Dermis microvascular lymphatic vessel endothelial cell (primary cell): ENCODE measurements at places on chromosomes 7 and 10.

GRCh38 chr7:100556541-100556940 lies 17.2 kb downstream of the SAP25 start:
- DNase-seq, result no peak

DNA sequence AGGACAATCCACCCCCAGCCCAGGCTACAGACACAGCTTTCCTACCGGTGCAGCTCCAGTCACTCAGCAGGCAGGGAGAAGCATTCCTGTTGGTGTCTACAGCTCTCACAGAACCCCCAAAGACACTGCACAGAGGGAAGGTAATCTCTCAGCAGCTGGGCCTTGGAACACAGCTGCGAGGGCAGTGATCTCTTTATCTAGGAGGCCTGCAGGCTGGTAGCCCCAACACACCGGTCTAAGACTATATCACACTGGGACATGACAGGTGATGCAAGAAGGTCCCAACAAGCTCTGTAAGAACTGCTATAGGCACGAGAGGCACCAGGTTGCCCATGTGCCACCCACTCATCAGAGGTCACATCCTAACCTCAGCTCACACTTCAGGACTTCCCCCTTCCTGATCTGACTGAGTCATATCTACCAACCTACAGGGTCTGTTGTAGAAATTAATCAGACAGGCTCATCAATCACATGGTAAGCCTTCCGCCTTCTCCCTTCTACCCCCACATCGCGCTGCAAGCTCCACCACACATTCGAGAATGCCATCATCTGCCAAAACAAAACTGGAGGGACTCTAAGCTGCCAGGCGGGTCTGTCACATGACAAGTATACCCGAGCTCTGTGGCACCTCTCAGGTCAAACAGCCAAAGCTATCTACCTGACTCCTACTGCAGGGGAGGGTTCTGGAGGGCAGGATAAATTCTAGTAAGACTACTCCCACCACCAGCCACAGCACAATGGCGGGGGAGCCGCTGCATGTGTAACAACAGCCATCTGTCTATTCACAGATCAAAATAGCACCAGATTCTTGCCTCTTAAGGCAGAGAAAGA lies 26.1 kb downstream of the FAM53B start:
- DNase-seq, result peak; percentile 66

DNA sequence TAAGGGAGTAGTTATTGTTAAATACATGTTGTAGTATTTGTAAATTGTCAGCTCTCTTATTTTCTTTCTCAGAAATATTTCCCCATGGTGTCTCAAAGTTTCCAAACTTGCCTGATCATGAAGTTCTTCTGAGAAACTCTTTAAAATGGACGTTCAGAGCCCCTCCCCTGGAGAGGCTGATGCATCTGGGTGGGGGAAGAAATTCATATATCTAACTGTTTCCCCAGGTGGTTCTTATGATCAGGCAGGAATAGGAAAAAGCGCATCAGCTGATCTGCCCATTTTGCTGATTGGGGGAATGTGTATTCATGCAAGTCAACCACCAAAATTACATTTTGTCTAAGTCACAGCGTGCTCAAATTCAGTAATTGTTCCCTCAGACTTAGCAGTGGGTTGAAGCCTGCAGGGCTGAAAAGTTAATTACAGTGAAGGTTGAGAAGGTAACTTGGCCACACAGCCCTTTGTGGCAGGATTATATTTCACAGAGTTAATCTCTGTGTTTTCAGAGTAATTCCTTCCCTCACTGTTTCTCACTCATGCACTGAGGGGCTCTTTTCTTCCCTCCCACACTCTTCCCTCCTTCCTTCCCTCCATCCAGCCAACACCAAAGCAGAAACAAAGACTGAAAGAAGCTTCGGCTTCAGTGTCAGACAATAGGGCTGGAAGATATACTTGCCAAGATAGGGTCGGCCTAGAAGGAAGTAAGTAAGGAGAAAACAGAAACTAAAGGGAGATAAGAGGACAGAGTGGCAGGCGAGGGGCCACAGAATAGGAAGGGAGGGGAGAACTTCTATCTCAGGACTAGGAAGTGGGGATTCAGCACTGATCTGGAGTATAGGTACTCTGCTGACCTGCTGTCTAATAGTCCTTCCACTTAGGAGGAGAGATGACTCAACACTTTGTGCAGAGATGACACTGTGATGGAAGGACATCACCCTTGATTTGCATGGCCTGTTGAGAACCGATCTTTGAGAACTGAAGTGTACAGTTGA lies 50.5 kb upstream of the STARD3NL start:
- DNase-seq, result no peak

DNA sequence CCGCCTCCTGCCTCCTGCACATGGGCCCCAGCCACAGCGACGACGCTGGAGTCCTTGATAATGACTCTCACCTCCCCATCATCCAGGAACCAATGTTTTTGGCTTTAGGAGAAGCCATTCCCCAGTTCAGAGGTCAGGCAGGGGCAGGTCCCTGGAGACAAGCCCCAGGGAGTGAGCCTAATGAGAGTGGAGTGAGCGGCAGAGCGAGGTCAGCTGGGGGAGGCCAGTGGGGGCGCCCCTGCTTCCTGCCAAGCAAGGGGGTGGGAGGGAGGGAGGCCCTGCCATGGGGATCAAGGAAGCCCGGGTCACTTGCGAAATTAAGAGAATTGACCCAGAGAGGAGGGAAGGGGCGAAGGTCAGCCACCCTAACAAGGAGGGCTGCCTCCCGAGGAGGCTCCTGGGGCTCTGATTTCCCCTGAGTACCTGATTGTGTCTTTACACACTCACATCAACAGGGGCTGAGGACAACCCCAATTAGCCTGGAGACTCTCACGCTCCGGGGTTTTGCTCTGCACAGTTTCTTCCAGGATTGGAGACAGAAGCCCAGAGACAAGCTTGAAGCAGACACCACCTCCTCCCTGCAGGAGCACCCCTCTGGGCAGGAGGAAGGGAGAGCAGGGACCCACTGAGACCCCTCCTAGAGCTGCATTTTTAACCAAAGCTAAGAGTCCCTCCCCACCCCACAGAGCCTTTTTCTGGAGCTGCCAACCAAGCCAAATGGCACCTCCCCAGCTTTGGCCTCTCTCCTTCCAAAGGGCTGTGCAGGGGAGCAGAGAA lies 112.1 kb downstream of the COL13A1 start:
- no peak for DNase-seq

DNA sequence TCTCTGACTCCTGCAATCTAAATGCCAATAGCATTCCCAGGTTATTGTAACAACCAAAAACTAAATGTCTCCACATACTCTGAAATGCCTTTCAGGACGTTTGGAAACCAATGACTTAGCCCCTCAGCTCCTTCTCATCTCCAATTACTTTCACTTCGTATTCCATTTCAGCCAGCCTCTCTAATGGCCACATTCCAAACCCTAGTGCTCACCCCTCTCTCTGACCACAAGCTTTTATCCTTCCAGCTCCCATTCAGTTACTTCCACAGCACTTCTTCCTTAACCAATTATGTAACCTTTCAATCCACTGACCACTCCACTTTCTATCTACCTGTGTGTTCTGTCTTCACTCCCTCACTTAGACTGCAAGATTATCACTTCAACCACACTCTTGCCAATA lies 4.3 kb downstream of the NOC3L start:
- DNase-seq, result no peak

GRCh38 chr7:70143075-70144044 lies 545.1 kb downstream of the AUTS2 start:
- no peak for DNase-seq

- no peak for DNase-seq
Measured at GRCh38 chr7:116502201-116503096, 2.9 kb downstream of the CAV2 start.

DNA sequence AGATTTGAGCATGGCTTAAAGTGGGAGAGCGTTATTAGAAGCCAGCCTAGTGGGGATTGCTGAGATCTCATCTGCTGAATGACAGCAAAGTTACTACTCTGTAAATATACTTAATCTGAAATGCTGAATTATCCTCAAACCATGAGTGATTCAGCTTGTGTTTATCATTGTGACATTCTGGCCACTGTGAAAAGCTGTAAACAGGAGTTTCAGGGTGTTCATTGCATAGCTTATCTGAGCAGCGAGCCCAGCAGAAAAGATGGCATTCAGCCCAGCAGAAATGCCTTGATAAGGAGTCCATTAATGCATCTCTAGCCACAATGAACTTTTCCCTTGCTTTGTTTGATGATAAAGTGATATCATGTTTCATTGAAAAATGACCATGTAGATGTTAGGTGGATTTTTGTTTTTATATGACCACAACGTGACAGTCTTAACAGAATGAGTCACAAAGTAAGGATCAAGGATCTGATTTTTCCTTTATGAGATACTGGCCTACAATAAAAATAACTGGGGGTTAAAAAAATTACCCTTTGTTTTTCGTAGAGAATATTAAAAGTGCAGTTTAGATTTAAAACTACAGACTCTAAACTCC lies 7.8 kb downstream of the TES start:
- no peak for DNase-seq

DNA sequence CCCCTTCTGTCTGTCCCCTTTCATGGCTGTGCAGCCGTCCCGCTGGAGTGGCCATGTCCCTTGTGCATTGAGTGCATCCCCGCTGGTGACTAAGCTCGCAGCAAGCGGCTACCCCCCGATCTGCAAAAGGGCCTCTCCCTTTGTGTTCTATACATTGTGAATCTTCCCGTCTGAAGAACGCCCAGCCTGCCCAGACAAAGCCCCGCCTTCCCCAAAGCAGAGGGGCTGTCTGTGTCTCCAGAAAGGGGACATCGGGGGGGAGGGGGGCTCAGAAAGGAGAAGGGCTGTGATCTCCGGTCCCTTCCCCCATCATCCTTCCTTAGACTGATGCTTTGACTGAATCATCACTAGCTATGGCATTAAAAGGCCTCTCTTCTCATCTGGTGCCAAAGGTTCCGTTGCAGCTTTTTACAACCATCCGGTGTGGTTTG lies 11.9 kb downstream of the NPTX2 start:
- DNase-seq, result peak; percentile 69

DNA sequence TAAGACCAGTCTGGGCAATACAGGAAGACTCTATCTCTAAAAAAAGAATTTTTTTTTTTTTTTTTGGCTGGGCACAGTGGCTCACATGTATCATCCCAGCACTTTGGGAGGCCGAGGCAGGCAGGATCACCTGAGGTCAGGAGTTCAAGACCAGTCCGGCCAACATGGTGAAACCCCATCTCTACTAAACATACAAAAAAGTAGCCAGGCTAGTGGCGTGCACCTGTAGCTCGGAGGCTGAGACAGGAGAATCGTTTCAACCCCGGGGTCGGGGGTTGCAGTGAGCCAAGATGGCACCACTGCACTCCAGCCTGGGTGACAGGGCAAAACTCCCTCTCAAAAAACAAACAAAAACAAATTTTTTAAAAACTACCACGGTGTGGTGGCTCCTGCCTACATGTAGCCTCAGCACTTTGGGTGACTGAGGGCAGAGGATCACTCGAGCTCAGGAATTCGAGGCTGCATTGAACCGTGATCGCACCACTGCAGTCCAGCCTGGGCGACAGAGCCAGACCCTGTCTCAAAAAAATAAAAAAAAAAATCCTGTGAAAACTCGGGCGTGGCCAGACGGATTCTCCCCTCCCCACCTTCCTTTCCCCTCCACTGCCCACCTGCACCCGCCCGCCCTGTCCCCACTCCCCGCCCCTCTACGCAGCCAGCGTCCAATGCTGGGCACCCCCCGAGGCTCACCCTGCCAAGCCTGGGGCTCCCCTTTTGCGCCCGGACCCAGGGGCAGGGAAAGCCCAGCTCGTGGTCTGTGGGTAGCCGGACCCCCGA lies 745 bp upstream of the ORAI2 start:
- DNase-seq, result no peak

DNA sequence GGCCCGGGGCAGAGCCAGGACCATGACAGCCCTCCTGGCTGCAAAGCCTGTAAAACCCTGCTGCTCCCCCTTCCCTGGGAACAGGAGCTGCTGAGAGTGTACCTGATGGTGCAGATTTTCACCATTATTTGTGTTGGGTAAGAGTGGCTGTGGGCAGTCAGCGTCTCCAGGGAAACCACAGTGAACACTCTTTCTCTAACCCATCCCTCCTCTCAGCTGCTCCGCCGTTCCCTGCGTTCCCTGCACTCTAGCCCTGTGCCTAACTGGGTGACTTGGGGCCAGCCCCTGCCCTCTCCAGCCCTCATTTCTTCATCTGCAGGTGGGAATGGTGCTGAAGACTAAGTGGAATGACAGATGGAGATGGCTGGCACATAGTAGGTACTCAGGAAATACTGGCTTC lies 75.9 kb upstream of the PCBD1 start:
- DNase-seq, result no peak

- no peak for DNase-seq
Measured at GRCh38 chr10:44427479-44427878, 42.6 kb upstream of the CXCL12 start.

DNA sequence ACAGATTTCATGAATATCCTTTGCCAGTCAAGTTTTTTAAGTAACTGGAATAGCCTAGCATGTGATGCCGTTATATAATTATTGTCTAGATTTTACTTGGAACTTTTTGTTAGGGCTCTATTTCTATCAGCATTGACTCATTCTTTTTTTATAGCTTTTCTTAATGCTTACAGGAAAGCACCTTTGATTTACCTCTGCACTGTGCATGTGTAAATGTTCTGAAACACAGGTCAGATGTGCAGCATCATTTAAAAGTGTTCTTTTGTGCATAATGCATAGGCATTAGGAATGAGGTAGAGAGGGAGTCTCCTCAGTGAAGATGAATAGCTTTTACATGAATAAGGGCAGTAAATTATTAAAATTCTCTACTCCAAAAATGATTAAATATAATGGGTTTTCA lies 669.3 kb upstream of the MBL2 start:
- no peak for DNase-seq

- DNase-seq, result no peak
Measured at GRCh38 chr10:121478556-121478955, 119.7 kb downstream of the FGFR2 start.

GRCh38 chr7:45359776-45360175 lies 202.2 kb downstream of the RAMP3 start:
- no peak for DNase-seq

DNA sequence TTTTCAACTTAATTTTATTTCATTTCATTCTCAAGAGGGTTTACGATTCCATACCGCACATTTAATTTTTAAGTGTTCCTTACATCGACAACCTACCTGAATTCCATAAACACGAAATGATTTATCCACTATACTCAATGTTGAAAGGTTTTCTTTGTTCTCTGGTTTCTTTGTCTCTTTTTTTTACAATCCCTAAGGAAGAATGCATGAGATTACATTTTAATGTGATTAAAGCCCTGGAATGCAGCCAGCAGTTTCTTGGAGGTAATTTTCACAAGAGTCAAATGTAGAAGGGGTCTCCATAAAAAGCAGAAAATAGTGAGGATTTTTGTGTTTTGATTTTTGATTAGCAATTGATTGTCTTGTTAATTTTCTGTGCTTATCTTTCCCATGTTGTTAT lies 59.2 kb upstream of the ADCY1 start:
- no peak for DNase-seq
